ENCODE measurements at places on chromosomes 13 and 19.

DNA sequence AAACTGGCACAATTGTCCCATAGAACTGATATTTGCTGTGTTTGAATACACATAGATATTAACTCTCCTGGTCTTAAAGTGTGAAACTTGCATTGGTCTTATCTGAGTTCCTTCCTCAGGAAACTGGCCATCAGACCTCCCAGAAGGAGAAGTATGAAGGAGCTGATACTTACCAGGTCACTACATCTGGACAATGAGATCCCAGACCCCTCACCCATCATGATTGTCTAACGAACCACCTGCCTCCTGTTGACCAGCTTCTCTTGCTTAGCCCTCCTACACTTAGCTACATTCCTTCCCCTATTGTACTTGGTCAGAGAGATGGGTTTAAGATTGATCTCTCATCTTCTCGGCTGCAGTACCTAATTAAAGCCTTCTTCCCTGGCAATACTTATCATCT, 413.3 kb downstream of the KCTD12 start:
- DNase-seq, result no peak

DNA sequence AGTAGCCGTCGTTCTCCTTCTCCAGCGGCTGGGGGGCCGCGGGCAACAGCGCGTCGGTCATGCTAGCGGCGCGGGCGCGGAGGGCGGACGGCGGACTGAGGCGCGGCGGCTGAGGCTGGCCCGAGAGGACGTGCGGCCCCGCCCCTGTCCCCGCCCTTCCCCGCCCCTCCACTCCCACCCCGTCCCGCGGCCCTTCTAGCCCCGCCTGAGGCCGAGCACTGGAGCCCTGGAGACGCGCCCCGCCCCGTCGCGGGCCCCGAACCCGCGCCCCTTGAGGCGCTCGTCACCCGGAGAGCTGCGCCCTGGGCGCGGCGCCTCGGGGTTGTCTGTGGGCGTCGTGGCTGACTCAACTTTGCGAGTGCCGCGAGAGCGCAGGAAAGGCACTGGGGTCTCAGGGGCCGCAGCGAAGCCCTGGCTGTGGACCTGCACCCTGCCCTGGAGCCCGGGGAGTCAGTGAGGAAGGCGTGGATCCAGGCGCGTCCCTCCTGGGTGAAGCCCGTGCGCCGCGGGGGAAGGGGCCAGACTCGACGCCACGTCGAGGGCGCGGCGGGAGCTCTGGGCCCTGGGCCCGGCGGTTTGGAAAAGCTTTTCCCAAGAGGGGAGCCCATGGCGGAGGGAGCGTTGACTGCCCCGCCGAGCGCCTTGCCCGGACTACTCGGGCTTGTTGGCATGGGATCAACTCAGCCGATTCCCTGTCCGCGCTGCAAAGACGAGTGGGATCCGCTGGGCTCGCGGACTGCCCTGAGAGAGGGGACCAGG, at the start of gene RHPN2:
Gene RHPN2, minus strand, starts transcription at position 97 of the 759 bp plus-strand sequence. Its CDS starts 36 bp downstream, at position 61.
- peak; percentile 64 for DNase-seq

GRCh38 chr19:868458-869244, 9.2 kb downstream of the CFD start:
- no peak for DNase-seq

DNA sequence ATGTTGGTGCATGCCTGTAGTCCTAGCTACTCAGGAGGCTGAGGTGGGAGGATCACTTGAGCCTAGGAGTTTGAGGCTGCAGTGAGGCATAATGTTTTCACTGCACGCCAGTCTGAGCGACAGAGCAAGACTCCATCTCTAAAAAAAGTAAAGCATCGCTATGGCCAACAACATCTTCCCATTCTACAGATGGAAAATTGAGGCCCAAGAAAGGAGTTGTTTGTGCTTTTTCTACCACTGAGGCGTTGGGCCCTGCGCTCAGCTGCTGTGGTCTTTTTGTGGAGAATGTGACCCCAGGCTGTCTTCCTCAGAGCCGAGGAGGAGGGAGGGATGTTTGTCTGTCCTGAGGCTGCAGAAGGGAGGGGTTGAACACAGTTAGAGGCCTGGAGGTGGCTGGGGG, 485 bp upstream of the C5AR2 start:
- no peak for DNase-seq

Measured in T-helper 2 cell (primary cell).